Activated naive CD8-positive, alpha-beta T cell treated with anti-CD3 and anti-CD28 coated beads, Interleukin-2, amount 50 U/mL, for 16 hours (primary cell): ENCODE measurements at places on chromosomes 5 and 9.

DNA sequence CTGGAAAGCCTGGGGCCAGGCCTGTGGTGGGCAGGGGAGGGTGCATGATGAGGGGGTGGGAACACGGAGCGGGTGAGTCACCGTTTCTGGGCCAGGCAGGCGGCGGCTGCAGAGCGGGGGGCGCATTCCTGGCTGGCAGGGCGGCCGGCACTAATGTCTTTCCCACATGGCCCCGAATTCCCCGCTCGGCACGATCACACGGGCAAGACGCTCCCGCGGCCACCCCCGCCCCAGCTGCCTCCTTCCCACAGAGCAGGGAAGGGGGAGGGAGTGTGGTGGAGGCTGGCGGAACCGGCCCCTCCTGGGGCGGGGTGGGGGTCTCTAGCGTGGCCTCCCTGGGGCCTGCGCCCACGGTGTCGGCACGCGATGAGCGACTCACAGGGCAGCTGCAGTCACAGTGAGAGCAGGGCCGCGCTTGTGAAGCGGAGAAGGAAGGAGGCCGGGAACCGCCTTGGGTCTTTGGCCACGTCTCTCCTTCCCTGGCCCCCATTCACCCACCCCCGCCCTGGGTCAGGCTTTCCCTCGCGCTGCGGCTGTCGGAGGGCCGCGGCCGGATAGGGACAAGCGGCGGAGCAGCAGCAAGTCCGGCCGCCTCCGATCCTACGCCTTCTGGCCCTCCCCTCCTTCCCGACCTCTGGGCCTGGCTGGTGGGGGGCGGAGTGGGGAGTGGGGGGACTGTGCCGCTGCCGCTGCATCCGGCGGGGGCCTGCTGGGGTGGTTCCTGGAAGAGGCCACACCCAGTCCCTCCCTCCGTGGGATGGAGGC, 48.9 kb downstream of the CXXC5 start:
- DNase-seq, result no peak

- DNase-seq, result no peak
Measured at GRCh38 chr5:141716009-141716408, 34.0 kb upstream of the ARAP3 start.

DNA sequence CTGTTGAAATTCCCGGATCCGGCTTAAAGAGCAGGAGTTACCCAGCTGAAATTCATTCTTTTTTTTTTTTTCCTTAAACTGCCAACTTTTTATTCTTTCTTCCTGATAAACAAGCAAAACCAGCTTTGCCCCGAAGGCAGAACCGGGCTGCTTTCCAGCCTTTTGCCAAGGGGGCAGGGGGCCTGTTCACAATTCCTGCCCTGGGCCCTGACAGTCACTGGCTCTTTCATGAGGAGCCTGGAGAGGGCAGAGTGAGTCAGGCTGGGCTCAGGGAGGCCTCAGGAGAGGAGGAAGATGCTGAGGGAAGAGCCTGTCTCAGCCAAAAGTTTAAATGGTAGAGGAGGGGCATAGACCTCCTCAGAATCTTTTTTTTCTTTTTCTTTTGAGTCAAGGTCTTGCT, 4.8 kb downstream of the GLIPR2 start:
- DNase-seq, result no peak

DNA sequence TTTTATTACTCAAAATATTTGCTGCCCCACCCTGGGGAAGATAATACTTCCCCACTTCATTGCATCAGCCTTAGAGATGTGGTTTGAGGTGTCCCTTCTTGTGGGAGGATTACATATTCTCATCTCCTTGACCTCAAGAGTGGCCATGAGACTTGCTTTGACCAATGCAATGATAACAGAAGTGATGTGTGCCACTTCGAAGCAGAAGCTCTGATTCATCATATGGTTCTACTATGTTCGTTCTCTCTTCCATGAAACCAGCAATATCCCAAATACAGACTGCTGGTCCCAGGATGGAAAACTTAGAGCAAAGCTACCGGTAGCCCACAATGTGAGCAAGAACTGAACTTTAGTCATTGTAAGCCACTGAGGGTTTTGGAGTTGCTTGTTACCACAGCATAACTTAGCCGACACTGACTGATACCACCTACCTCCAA, 92.0 kb downstream of the THBS4 start:
- no peak for DNase-seq

GRCh38 chr5:36644727-36645126, 38.3 kb downstream of the SLC1A3 start:
- no peak for DNase-seq

DNA sequence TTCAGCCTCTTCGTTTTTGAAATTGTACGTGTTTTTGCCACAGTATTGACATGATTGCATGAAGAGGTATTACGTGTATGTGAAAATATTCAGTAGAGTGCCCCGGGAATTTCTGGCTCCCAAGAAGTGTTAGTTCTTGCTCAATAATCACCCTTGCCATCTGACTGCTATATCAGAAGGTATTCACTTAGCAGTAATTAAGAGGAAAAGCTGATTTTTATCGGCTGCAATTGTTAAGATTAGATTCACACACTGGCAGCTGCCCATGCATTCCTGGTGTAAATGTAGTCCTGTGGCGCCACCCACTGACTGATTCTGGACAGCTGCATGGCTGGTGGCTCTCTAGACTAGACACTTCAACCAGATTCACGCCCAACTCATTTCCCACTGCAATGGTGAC, 440.1 kb upstream of the ADAMTS16 start:
- DNase-seq, result no peak

GRCh38 chr5:1387059-1387755, 42.3 kb upstream of the CLPTM1L start:
- no peak for DNase-seq

DNA sequence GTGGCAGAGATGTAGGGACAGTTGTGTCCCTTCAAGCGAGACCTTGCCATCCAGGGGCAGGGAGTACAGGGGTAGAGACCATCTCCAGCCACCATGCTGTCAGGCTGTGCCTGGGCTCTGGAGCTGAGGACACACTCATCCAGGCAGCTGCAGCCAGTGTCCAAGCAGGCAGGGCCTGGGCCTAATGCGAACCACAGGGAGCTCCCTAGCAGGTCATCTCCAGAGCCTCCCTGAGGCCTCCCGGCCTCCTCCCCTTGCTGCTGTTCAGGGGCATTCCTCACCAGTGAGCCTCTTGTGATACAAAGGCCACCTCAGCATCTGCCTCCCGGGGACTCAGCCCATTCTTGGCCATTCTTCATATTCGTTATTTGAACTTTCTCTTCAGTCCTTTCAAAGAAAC, 35.0 kb downstream of the TPPP start:
- DNase-seq, result no peak

GRCh38 chr9:104743376-104743985, 4.0 kb upstream of the NIPSNAP3A start:
- DNase-seq, result no peak

GRCh38 chr9:124788542-124789217, 11.7 kb downstream of the OLFML2A start:
- DNase-seq, result no peak

DNA sequence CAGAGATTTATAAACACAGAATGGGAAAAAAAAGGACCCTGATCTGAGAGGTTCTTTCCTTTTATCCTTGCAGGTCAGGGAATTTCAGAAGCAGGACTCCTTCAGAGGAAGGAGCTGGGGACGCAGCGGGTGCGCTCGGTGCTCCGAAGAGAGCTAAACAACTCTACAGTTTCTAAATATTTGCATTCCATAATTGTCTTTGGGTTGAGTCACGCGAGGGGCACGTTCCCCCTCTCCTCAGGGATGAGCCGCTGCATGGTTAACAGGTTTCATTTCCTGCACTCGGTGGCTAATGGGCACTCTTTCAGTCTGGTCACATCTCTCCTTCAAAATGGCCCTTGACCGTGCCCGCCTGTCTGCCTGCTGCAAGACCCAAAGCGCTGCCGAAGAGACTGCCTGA, 165.0 kb upstream of the HMHB1 start:
- DNase-seq, result no peak

- no peak for DNase-seq
Measured at GRCh38 chr5:51598026-51598425, 214.8 kb downstream of the ISL1 start.

GRCh38 chr5:116861666-116862065, 287.0 kb upstream of the SEMA6A start:
- no peak for DNase-seq

DNA sequence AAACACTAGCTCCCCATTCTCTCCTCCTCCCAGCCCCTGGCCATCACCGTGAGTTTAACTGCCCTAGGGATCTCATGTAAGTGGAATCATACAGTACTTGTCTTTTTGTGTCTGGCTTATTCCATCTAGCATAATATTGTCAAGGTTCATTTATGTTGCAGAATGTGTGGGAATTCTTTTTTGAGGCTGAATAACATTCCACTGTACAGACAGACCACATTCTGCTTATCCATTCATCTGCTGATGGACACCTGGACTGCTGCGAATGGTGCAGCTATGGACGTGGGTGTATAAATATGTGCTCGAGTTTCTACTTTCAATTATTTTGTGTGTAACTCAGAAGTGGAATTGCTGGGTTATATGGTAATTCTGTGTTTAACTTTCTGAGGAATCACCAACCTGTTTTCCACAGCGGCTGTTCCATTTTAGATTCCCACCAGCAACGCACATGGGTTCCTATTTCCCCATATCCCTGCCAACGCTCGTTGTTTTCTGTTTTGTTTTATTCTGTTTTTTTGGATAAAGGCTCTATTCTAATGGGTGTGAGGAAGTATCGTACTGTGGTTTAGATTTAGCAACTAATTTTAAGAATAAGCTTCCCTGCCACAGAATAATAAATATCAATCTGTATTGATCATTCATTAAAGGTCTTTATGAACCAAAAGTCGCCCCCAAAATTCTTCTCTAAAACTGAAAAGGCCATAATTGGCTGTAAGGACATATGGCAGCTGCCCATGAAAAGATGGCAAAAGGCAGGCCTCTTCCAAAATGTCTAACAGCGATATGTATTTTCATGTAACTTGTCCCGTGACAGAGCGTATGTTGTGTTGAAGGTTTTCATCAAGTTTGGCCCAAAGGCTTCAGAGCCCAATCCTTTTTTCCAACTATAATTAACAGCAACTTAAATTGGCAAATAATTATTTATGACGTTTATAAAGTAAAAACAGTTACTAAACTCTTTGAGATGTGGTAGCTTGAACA, 70.3 kb downstream of the DAP start:
- DNase-seq, result no peak

- no peak for DNase-seq
Measured at GRCh38 chr5:86030753-86031152, 587.0 kb upstream of the COX7C start.

- no peak for DNase-seq
Measured at GRCh38 chr5:68074633-68075032, 140.9 kb upstream of the PIK3R1 start.

- DNase-seq, result no peak
Measured at GRCh38 chr5:56522169-56522568, 289.0 kb upstream of the ANKRD55 start.

GRCh38 chr9:127133739-127134167, 11.3 kb upstream of the ANGPTL2 start:
- DNase-seq, result no peak

GRCh38 chr9:114787781-114788498, 17.9 kb downstream of the TNFSF15 start:
- no peak for DNase-seq

- no peak for DNase-seq
Measured at GRCh38 chr5:11128021-11128420, 367.0 kb upstream of the DAP start.

GRCh38 chr5:33170411-33170810, 270.4 kb upstream of the TARS1 start:
- no peak for DNase-seq

- DNase-seq, result no peak
Measured at GRCh38 chr9:77453825-77454647, 194.1 kb downstream of the GNA14 start.

GRCh38 chr5:67063791-67064190, 132.8 kb downstream of the CD180 start:
- DNase-seq, result no peak

DNA sequence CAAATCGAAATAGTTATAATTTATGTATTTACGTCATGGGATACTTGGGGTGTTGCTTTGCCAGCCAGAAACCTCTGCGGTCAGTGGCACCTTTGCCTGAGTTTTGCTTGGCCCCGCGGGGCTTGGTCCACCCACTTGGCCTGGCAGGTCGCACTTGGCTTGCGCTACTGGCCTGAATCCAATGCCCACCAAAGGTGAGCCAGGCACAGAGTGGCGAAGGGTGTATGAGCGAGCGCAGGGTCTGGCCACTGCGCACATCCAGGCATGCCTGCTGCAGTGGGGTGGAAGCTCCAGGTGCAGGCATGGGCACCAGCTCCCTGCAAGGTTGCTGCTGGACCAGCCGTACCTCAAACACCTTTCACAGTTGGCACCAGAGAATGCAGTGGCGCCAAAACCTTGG, 714.6 kb downstream of the CDH9 start:
- DNase-seq, result no peak

GRCh38 chr9:102768002-102768401, 227.1 kb upstream of the CYLC2 start:
- DNase-seq, result no peak

DNA sequence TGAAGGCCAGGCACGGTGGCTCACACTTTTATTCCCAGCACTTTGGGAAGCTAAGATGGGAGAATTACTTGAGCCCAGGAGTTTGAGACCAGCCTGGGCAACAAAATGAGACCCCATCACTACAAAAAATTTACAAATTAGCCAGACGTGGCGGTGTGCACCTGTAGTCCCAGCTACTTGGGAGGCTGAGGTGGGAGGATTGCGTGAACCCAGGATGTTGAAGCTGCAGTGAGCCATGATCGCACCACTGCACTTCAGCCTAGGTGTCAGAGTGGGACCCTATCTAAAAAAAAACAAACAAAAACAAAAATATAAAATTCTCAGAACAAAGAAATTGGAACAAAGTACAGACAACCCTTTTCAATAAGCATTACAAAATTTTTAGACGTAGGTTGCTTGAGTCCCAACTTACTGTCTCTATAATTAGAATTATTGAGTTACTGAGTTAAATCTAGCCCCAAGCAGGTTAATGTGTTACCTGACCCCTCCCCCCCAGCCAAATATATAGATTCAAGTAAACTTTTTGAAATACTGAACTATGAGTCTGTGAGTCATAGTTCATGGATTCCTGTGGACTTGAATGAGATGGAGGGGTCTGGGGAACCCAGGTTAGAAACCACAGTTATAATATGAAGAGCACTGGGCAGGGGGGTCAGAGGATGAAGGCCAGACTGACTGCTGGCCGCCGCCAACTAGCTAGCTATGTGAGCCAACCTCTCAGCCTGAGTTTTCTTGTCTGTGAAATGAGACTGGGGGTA, 173.1 kb downstream of the AOPEP start:
- no peak for DNase-seq

GRCh38 chr5:28648108-28648507, 1609.7 kb upstream of the CDH9 start:
- DNase-seq, result no peak

GRCh38 chr5:42397267-42397666, 26.0 kb upstream of the GHR start:
- DNase-seq, result no peak

GRCh38 chr9:135956802-135957174, 4.4 kb downstream of the UBAC1 start:
- DNase-seq, result no peak

DNA sequence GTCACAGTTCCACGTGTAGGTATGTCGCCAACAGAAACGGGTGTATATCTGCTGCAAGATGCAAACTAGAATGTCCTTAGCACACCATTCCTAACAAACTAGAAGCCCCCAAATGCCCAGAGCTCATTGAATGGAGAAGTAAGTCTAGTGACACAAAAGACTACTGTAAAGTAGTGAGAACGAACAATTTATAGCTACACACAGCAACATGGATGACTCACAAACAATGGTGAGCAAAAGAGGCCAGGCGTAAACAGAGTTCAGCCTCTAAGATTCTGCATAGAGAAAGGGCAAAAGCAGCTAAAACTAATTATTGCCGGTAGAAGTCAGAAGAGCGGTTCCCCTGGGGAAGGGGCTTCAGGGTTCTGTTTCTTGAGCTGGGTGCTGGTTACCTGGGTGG, 74.7 kb downstream of the AMBP start:
- no peak for DNase-seq

- DNase-seq, result no peak
Measured at GRCh38 chr5:2522372-2522771, 229.1 kb downstream of the IRX2 start.
